Retinal pigment epithelial cell (primary cell): ENCODE measurements at places on chromosomes 11 and 22.

- DNase-seq, result no peak
Measured at GRCh38 chr11:59918480-59918879, 19.8 kb upstream of the OOSP1 start.

DNA sequence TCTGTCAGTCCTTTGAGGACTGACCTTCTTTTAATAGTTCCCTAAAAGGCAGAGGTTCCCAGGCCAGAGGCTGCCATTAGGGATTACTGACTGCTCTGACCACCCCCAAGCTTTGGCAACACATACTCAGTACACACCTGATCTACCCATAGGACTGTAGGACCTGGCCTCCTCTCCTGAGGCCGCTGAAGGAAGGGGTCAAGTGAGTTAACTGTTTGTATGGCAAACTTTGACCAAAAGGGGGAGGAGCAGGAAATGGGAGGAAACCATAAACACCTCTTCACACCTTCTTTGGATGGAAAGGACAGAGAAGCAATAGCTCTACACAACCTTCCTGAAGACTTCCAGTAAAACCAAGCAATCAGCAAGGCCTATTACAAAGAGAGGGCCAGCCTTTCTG is 104.0 kb downstream of the APOL5 start:
- DNase-seq, result no peak

- DNase-seq, result no peak
Measured at GRCh38 chr11:20397281-20397680, 9.8 kb downstream of the PRMT3 start.

- DNase-seq, result no peak
Measured at GRCh38 chr11:121715405-121715804, 262.6 kb upstream of the SORL1-AS1 start.

GRCh38 chr11:126135235-126136176 is 72.8 kb upstream of the CDON start:
- DNase-seq, result no peak

DNA sequence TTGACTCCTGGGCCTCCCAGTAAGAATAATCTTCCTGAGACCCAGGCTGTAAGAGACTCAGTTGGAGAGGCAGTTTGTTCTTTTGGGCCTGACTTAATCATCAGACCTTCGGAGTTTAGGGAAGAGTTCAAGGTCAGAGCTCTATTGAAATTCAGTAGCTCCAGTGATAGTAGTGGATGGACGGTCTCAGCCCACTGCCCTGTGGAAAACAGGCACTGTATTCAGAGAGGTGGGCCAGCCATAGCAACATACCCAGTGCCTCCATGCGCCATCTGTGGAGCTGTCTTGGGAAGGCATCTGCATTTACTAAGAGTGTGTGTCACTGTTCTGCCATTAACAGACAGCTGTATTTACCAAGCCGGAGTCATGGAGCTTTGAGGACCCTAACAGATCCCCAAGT is 2.9 kb downstream of the SMARCB1 start:
- DNase-seq, result no peak

DNA sequence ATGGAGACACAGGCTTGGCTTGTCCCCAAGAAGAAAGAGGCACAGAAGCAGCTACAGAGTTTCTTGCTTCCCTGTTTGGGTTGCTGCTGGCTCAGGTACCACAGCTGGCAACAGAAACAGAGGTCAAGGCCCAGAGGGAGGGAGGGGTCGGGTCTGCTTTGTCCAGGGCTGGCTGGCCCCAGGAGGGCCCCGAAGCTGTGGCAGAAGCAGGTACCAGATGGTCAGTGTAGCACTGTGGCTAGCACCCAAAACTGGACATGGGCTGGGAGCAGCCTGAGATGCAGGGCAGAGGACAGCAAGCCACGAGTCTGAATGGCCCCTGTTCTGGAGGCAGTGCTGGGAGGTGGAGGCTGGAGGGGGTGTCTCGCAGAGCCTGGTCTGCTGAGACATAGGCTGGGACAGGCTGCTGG is 52.3 kb upstream of the CCDC188 start:
- DNase-seq, result no peak

DNA sequence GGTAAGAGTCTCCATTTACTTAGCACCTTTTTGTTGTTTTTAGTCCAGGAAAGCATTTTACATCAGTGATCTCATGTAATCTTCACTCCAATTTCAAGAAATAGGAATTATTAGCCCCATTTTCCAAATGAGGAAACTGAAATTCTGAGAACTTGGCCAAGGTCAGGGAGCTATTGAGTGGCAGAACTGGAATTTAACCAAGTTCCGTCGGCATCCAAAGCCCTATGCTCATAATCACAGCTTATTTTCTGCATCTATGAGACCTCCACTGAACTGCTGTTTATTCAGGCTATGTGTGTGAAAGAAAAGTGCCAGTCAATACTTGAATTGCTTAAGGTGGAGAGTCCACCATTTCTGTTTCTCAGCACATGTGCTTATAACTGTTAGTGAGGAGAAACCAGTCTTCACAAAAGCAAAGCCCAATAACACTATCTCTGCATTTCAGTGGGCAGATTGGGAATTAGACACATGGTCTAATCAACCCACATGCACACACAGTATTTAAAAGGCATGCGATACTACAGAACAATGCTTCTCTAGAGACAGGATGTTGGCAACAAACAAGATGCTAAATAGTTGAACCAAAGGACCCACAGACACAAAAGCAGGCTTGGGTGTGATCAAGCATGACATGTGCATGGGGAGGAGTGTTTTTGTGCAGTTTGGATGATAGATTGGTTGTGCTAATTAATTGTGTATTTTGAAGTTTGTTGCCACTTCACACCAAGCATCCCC is 780.6 kb downstream of the OPCML start:
- DNase-seq, result no peak

DNA sequence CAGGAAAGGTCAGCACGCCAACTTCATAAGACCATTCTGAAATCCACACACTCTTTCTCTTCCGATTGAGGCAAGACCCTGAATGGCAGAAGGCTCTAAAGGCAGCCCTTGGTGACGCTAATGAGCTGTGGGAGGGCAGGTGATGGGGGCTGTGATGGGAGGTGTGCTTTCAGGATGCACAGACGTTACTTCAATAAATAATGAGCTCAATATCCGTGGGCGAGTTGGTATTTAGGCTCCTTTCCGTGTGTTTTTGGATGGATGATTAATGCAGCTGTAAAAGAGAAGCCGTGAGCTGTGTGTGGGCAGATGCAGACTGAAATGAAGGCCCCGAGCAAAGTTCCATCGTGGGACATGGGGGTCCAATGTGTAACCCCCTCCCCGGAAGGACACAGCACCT is 130.6 kb upstream of the CSNK2A3 start:
- no peak for DNase-seq
